SW 1271 (cell line): ENCODE measurements at places on chromosomes 5 and 9.

DNA sequence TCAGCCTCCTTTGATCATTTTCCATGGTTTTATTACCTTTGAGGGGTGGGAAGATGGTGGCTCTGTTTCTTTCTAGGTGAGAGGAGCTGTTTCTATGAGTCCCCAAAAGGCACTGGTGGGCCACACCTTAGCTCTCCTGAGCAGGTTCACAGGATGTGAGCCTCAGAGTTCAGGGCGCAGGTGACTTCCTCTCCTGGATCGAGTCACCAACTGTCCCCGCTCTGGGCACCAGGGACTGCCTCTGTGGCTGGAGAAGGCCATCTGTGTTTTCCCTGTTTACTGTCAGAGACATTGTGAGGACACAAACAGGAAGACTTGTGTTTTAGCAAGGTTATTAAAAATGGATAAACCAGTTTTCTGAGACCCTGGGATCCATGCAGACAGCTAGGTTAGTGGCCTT lies 68.5 kb downstream of the IL31RA start:
- DNase-seq = no peak

DNA sequence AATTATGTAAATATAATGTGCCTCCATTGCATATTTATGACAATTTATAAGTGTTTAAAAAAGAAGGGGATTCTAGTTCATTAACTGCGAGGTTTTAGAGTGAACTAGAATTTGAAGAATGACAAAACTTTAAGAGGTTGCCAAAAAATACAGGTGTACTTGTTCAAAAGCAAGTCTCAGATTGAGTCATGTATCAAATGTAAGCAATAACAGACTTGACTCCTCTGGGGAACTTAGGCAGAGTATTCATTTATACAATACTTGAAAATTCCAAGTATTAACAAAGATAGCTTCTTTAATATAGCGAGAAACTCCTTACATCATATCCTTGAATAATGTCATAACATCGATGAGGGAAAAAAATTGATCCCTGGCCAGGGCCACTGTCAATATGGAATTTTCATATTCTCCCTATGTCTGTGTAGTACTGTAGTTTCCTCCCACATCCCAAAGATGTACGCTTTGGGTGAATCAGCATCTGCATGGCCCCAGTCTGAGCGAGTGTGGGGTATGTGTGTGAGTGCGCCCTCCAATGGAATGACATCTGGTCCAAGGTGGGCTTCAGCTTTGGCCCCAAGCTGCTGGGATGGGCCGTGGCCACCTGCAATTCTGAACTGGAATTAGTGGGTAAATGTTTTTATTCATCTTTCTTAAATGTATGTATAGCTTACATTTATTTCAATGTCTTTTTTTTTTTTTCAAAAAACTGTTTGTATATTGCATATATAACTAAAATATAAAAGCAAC lies 70.1 kb downstream of the RIC1 start:
- DNase-seq = no peak

DNA sequence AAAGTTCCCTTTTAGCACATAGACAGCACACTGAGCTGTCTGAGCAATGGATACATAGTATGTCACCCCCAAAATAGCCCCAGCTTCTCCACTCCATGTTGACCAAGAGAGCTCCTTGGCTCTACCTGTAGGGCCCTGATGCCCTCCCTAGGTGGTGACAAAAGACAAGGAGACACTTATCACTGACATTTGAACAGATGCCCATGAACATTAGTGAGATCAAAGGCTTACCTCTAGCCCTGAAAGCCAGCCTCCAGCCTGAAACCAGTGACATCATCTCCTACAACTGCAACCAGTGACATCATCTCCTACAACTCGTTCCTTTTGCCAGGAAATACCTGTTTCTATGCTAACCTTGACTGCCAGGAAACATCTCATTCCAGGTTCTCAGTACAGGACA lies 122.7 kb downstream of the FSTL4 start:
- peak; percentile 14 for DNase-seq

- DNase-seq = no peak
Observed at GRCh38 chr5:147113967-147114366, 120.9 kb upstream of the STK32A start.

GRCh38 chr5:86866036-86866435 lies 248.3 kb downstream of the COX7C start:
- no peak for DNase-seq

DNA sequence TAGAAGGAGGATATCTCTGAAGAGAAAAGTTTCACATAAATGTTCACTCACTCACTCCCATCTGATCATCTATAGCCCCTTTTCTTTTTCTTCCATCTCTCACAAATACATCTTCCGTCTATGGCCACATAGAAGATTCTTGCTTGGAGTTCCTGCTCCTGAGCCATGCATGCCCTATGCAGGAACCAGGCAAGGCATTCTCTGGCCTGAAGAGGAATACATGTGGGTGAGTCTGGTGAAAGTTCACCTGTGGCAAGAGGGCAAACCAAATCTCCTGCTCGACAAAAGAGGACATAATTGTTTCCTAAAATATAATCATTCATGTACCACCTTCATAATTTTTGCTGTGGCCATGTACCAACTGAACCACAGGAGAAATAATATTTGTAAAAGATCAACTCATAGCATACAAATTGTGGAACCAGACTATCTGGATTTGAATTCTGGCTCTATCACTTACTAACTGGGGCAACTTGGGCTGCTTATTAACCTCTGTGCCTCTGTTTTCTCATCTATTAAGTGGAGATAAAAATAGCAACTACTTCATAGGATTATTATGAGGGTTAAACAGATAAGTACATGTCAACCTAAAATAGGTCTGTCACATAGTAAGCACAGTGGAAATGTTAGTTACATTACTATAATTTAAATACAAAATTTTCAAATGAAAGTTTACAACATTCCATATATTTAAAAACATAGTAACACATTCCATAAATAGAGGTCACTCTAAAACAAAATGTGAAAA lies 121.2 kb upstream of the NFIB start:
- DNase-seq = no peak

- no peak for DNase-seq
Observed at GRCh38 chr5:16864631-16865131, 71.4 kb downstream of the MYO10 start.

DNA sequence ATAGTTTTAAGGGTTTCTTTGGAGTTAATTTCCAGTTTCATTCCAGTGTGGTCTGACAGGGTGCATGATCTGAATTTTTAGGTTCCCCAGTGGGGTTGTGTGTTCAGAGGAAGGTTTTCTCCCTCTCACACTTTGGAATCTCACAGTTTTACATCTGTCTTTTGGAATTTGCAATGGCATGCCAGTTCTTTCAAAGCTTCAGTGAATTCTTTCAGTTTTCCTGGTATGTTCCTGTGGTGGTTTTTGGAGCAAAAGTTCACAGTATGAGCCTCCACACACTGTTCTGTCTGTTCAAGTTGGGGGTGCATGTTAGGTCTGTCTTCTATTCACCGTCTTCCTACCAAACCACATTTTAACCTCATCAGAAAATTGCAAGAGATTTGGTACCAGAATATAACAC lies 624.2 kb downstream of the KCTD16 start:
- no peak for DNase-seq

GRCh38 chr5:72224946-72225463 lies 95.0 kb downstream of the MRPS27 start:
- no peak for DNase-seq

- DNase-seq = no peak
Observed at GRCh38 chr9:132005899-132006298, 73.8 kb downstream of the MED27 start.

GRCh38 chr5:8908055-8908683 lies 637.7 kb downstream of the SEMA5A start:
- peak; percentile 42 for DNase-seq

DNA sequence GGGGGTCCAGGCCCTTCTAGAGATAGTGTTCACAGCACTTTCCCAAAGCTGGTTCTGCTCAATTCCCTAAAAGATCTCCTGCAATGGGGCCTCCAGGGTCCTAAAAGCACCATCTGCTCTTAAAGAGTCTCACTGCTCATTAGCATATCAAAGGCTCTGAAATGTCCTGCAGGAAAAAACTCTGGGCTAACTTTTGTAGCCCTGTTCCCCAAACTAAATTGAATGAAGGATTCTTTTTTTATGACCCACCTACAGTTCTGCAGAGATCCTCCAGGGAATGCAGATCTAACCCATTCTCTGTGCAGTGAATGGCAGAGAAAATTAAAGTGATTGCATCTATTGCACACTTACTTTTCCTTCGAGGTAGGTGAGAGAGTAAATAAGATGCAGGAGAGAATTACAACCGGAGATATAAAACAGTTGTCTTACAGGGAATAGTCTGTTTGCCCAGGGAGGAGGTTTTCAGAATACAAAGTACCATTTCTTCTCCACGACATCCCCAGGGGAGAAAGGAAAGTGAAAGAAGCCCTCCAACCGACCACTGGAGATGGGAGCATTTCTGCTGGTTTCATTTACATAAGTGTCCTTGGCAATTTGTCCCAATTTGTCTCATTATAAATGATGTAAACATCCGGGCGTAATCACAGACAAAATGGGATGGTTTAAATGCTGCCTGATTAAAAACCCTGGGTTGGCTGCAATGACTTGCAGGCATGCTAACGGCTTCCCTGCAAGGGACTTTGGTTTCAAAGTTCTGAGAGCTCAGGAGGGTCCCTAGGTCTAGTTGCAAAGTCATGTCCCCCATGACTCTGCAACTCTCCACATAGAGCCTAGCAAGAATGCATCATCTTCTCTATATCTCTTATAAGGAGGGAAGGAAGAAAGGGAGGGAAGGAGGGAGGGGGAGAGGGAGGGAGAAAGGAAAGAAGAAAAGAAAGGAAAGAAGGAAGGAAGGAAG lies 114.0 kb downstream of the KCNIP1 start:
- DNase-seq = no peak

DNA sequence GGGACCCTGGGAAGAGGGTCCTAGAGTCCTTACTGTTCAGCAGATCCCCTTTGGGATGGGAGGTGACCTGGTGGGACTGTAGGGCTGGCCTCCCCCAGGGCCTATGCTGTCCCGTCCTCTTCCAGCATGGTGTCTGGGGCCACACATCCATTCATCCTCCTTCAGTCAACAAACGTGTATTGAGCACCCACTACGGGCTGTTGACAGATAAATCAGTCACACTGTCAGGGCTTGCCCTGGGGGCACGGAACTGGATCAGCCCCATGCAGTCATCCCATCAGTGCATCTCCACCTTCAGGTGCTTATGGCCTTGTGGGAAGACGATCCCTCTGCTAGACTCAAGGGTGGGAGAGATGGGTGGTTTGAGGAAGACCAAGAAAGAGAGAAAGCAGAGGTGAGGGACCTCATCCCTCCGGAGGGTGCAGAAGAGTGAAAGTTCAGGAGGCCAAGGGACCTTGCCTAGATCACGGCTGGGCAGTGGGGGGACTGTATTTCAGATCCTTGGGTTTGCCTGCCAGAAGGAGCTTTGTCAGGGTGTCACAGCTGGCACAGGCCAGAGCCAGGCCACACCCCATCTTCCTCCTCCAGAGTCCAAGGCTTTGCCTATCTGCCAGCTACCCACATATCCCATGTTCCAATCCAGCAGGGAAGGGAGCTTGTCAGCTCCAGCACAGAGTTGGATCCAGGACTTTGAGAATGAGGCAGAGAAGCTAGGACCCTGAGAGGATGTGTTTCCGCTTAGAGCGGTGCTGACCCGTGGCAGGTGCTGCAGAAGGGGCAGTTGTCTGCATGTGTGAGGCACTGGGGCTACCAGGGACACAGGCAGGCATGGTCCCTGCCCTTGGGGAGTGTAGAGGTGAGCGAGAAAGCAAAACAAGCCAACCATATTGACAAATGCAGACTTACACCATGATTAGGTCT lies 30.5 kb downstream of the COL27A1 start:
- DNase-seq = no peak

- no peak for DNase-seq
Observed at GRCh38 chr5:176185133-176185733, 53.0 kb upstream of the SIMC1 start.

DNA sequence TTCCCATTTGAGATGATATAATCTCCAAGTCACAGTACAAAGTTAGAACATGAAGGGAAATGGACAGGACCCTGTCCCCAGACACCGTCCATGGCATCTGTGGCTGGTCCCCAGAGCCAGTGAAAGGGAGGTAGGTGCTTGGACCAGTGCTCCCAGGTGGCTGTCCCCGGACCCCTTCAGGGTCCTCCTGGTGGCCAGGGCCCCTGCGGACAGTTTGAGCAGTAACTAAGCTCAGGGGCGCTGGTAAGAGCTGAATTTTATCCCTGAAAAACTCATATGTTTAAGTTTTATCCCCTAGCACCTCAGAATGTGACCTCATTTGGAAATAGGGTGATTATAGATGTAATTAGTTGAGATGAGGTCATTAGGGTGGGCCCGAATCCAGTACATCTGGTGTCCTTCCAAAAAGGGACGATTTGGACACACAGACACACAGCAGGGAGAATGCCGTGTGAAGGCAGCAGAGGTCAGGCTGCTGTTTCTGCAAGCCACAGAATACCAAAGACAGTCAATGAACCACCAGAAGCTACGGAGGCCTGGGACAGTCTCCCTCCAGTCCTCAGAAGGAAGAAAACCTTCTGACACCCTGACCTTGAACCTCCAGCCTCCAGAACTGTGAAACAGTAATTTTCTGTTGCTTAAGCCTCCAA lies 185.0 kb downstream of the ATPSCKMT start:
- DNase-seq = no peak

DNA sequence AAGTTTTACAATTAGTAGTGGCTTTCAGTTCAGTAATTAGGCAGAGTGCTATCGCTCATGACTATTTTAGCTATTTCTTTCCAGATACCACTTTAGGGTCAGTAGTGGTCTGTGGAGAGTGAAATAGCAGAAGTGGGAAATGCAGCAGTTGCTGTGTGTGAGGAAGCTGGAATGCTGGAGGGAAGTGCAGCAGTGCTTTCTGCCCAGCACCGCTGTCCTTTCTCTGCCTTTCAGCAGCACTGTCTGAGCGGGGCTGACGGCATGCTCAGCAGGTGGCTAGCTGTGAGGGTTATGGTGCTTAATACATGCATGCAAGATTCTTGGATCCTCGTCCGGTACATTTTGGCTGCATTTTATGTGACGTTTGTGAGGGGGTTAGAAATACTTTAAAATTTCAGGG lies 213.9 kb downstream of the PBX3 start:
- no peak for DNase-seq

GRCh38 chr5:180862645-180863044 lies 1.6 kb upstream of the ZFP62 start:
- DNase-seq = no peak

- DNase-seq = no peak
Observed at GRCh38 chr9:95157481-95158151, 159.9 kb downstream of the FANCC start.

- DNase-seq = no peak
Observed at GRCh38 chr5:138705007-138705406, 48.2 kb upstream of the CTNNA1 start.

DNA sequence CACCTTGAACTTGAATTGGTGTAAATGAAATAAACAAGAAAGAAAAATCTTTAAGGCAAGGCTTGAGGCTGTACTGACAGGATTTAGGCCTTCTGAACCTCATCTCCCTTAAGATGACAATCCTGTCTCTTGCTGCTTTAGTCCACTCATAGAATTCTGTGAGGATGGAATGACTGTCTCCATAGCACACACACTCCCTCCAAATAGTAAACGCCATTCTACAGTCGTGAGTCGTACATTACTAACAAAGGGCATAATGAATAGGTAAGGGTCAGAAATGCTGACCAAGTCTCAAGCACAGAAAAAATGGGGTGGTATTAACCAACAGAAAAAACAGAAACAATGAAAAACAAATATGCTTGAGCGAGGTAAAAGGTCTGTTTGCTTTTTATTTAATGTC lies 71.8 kb upstream of the SIMC1 start:
- DNase-seq = no peak
